ENCODE measurements at places on chromosomes 7 and 10.
A peak's percentile ranks its signal among the peaks of the same experiment; 100 is the strongest.

DNA sequence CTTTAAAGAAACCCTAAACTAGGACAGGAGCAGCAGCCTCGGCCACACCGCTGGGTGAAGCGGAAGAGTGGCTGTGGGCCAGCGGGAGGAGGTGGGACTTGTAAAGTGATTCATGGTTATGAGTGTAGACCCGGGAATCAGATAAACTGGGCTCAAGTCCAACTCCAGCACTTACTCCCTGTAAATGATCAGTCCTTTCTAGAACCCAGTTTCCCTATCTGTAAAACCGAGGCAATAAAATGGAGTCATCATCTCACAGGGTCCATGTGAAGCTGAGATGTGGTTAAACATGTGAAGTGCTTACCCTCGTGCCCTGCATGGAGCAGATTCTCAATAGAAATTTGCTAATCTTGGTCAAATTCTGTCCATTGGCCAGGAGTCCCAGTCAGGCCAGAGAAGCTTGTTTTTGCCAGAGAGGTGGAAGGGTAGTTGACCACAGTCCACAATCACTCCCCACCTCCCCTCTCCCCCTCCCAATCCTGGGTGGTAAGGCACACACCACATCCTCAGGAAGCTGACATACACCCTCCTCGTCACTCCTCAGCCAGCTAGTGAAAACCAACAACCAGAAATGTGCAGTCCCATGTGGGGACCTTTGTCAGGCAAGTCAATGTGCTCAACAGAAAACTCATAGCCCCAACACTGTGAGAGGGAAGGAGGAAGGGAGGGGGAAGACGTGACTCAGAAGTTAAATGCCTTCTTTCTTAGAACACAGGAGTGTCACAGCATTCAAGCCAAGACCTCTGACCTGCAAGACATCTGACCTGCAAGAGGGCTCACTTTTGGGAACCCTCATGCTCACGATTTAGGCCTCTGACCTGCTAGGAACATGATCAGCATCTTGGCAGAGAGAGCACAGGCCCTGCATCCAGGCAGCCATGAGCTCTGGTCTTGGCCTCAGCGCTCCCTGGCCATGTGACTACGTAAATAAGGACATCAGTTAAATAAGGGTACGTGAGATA, 145.1 kb downstream of the PLXNA4 start:
- peak; percentile 86 for DNase-seq

GRCh38 chr10:4344492-4344994, 481.5 kb upstream of the AKR1E2 start:
- no peak for DNase-seq

DNA sequence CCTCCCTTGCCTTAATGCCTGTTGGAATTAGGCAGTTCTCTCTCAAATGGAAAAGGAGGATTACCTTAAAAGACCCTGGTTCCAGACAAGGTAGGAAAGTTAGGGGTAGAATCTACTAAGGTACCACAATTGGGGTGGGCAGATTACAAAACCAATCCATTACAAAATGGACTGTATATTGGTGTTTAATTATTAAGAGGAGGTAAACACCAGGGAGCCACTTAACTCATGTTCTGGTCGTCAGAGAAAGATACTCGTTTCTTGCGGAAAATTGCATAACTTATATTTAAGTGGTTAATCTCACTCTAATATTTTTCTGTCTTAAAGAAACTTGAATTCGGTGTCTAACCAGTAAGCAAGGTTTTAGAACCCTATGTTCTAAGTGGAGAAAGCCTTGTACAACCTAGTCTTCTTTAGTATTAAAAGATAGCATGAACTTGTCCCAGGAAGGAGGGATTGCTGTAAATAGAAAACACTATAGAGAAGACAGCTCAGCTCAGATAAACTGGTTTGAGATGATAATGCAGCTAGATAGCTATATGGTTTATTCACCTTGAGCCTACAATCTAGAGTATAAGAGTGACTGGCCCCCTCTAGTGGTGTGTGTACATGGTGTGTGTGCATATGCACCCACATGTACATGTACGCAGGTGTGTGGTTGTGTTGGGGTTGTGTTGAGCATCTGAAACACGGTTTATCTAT, 58.0 kb upstream of the STRIP2 start:
- peak; percentile 5 for DNase-seq

- no peak for DNase-seq
Observed at GRCh38 chr10:13518076-13518692, 10.6 kb downstream of the BEND7 start.

DNA sequence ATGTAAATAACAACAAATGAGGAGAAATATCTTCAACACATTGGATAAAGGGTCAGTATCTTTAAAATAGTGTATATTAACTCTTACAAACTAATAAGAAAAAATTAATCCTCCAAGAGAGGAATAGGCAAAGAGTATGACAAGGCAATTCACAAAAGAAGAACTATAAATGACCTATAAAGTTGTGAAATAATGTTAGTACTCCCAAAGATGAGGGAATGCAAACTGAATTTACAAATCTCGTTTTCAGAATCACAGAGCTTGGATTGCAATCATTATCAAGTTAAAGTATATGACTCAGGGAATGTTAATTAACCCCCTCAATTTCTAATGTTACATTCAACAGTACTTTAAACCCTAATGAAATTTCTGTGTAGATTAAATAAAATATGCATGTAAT, 87.3 kb upstream of the TARP start:
- DNase-seq = no peak

GRCh38 chr7:109259151-109259550, 689.5 kb downstream of the DNAJB9 start:
- no peak for DNase-seq

- DNase-seq = no peak
Observed at GRCh38 chr10:11875494-11876281, 52.5 kb downstream of the PROSER2 start.

DNA sequence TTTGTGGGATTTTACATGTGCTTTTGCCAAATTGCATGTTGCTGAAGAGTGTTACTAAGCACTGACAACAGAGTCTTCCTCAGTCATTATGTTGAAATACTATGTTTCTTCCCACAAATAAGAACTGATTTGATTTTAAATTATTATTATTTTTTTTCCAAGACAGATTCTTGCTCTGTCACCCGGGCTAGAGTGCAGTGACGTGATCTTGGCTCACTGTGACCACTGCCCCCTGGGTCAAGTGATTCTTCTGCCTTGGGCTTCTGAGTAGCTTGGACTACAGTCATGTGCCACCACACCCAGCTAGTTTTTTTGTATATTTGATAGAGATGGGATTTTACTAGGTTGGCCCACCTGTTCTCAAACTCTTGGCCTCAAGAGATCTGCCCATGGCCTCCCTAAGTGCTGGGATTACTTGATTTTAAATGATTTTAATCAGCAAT, 42.3 kb downstream of the MINPP1 start:
- no peak for DNase-seq

DNA sequence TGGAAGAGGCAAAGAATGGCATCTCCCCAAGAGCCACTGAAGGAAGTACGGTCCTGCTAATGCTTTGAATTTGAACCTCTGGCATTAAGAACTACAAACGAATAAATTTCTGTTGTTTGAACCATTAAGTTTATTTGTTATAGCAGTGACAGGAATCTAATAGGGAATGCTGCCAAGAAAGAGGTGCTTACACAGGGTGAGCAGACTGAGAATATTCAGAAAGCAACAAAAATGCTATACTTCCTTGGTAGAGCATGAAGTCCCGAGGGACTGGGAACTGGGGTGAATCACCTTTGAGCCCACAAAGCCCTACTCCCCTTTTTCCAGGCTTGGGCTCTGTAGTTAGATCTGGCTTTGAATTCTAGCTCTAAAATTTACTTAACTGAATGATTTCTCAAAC, 45.0 kb downstream of the PANK1 start:
- DNase-seq = no peak

DNA sequence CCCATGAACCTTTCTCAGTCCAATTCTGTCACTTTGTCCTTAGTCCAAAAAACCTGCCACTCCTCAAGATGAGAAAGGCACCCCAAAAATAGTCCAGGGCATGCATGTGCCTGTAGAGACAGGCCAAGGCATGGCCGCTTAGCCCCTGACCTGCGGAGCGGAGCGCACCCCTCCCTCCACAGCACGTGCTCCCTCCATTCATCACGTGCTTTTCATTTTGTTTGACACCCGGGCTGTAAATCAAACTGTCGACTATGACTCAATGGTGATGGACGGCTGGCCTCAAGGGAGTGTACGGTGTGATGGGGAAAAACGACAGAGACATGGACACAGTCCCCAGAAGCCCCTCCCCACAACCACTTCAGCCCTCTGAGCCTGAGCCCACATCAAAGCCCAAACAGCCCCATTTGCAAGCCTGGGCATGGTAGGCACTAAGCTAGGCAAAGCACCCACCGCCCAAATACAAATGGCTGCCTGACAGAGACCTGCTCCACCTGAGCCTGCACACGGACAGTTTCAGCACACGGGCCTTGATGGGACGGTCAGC, 90.6 kb downstream of the ZRANB1 start:
- no peak for DNase-seq

DNA sequence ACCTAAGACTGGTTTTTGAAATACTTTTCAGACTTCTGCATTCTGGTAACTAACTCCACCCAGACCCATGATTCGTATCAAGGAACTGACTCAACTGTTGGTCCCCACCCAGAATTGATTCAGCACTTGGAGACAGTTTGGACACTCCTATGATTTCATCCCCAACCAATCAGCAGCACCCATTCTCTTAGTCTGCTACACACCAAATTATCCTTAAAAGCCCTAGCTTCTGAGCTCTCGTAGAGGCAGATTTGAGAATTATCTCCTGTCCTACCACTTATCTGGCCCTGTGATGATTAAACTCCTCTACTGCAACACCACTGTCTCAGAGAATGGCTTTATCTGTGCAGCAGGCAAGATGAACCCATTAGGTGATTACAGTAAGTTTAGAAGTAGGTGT, 7.7 kb upstream of the GSTO1 start:
- DNase-seq = no peak

GRCh38 chr10:100661520-100661919, 83.9 kb upstream of the PAX2 start:
- no peak for DNase-seq

DNA sequence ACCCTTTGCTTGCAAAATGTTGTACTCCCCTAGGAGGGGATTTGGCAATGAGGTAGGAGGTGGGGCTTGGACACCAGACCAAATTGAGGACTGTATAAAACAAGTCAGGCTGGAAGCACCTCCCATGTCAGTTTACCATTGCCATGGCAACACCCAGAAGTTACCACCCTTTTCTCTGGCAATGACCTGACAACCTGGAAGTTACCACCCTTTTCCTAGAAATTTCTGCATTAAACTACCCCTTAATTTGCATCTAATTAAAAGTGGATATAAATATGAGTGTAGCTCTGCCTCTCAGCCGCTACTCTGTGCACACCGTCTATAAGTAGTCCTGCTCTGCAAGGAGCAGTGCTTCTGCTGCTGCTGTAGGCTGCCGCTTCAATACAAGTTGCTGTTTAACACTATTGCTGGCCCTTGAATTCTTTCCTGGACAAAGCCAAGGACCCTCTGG, 7.8 kb upstream of the BLNK start:
- no peak for DNase-seq

DNA sequence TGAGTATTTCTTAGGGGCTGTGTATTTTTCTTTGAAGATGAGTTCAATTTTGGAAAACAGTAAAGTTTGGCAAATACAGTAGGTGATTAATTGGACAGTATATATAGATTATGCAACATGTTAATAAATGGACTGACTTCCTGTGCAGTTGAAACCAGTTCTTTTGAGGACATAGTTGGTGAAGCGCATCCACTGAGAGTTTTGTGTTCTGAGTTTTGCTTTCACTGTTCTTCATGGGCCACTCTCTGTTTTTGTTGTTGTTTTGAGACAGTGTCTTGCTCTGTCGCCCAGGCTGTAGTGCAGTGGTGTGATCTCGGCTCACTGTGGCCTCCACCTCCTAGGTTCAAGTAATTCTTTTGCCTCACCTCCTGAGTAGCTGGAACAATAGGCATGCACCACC, 109.0 kb downstream of the SDHAF3 start:
- DNase-seq = no peak

DNA sequence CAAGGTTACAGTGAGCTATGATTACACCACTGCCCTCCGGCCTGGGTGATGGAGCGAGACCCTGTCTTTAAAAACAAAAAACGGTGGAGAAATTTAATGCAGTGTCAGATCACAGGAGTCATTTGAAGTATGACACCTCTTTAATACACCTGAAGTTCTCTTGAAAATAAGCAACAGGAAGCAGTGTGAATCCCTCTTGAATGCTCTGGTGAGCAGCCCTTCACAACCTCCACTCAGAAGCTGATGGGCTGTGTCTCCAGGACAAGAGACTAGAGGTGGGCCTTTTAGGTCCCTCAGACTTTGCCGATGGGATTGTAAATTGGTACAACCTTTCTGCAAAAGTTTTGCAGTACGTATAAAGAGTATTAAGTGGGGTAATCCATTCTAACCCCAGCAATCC, 50.1 kb downstream of the CYP26A1 start:
- no peak for DNase-seq

GRCh38 chr10:30057421-30057841, 2.0 kb downstream of the JCAD start:
- DNase-seq = no peak

DNA sequence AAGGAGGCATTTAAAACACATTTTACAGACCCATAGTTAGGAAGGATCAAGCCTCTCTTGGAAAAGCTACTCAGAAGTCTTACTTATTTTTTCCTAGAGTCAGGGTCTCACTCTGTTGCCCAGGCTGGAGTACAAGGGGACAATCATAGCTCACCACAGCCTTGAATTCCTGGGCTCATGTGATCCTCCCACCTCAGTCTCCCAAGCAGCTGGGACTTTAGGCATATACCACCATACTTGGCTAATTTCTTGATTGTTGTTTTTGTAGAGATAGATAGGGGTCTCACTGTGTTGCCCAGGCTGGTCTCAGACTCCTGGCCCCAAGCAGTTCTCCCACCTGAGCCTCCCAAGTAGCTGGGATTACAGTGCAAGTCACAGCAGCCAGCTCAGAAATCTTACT, 354.7 kb upstream of the GALNT17 start:
- no peak for DNase-seq

GRCh38 chr10:14748441-14748840, 26.3 kb downstream of the FAM107B start:
- no peak for DNase-seq

- DNase-seq = no peak
Observed at GRCh38 chr7:8314566-8314965, 52.6 kb upstream of the ICA1 start.

- no peak for DNase-seq
Observed at GRCh38 chr10:109698086-109698485, 225.2 kb downstream of the XPNPEP1 start.

DNA sequence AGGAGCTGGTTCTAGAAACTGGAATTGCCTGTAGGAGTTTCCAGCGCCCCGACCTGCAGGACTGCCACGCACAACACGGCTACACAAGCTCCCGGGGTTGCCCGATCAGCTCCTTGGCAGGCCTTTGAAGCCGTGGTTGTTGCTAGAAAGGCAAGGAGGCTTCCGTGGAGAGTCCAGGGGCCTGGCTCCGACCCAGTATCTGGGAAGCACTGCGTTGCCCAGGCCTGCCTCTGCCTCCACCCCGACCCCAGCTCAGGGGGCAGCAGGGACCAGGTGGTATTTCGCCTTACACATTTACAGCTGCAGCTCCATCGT, 54.4 kb downstream of the PROSER2 start:
- no peak for DNase-seq

DNA sequence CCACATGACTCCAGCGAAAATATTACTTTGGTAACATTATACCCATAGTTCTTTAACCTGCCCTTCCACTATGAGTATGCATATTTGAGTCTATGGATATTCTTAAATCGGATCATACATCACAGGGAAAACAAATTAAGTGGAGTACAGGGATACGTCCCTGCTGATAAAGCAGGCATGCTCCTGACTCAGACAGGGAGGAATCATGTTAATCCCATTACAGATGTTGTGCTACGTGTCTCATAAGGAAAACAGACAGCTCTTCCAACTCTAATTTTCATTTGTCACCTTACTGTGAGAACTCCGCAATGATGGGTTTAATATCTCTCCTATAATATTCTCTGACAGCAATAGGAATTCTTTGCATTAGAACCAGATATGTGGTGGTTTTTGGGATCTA, 469.5 kb upstream of the POM121L12 start:
- DNase-seq = no peak
